ENCODE measurements at places on chromosomes 4 and X.

- DNase-seq, result peak; percentile 44
Measured at GRCh38 chrX:10177601-10178000, 20.8 kb downstream of the CLCN4 start.

- no peak for DNase-seq
Measured at GRCh38 chr4:32748498-32748897, 2028.3 kb downstream of the PCDH7 start.

DNA sequence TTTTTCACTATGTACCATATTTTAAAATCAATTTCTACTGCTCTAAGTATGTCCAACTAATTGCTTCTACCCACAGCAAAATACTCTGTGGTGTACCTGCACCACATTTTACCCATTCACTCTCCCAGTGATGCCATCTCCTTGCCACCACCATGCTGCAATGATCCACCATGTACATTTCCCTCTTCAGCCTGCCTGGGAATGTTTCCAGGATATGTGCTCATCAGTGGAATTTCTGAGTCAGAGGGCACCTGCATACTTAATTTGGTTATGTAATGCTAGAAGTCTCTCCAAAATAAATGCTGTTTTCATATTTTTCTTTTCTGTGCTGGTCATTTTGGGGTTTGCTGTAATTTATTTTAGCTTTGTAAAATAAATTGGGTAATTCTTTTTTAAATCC is 33.2 kb upstream of the OCIAD2 start:
- DNase-seq, result peak; percentile 83

GRCh38 chrX:27236681-27237080 is 226.5 kb downstream of the PPP4R3C start:
- no peak for DNase-seq

DNA sequence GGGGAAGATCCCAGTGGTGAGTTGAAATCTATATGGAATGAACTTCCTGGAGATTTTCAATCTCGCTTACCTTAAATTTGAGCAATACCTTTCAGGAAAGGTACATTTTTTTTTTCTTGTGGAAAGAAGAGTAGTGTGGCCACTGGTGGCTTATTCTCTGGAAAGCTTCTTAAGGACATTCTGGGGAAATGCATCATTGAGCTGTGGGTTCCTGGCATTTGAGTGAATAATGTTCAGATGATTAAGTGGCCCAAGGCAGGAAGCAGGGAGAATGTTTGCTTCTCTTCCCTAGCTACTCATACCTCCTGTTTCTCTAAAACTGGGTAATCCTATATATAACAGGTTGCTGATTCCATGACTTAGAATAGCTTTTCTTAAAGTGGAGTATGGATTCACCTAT is 31.8 kb downstream of the STAG2 start:
- DNase-seq, result peak; percentile 82

- no peak for DNase-seq
Measured at GRCh38 chr4:39295784-39296183, 70.4 kb downstream of the RFC1 start.

GRCh38 chr4:36394352-36394903 is 113.0 kb downstream of the DTHD1 start:
- DNase-seq, result no peak

DNA sequence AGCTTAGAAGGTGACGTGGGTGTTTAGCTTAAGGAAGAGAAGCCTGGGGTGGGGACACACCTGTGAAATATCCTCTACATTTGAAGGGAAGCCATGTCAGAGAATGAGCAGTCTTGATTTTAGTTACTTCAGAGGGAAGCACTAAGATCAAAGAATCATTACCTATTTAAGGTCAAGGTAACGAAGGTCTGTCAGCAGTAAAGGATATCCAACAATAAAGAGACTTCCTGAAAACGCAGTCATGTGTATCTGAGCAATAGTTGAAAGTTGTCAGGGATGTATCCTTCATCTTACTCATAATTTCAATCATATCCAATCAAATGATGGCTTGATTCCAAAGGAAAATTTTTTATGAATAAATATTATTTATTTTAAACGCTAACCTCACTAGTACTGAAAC is 33.5 kb downstream of the IGFBP7 start:
- DNase-seq, result no peak

GRCh38 chr4:110175634-110176033 is 22.8 kb downstream of the ELOVL6 start:
- peak; percentile 54 for DNase-seq

- DNase-seq, result peak; percentile 6
Measured at GRCh38 chrX:104253567-104254441, 929 bp downstream of the ESX1 start.

- DNase-seq, result peak; percentile 60
Measured at GRCh38 chr4:74537459-74537858, 92.5 kb downstream of the AREG start.

DNA sequence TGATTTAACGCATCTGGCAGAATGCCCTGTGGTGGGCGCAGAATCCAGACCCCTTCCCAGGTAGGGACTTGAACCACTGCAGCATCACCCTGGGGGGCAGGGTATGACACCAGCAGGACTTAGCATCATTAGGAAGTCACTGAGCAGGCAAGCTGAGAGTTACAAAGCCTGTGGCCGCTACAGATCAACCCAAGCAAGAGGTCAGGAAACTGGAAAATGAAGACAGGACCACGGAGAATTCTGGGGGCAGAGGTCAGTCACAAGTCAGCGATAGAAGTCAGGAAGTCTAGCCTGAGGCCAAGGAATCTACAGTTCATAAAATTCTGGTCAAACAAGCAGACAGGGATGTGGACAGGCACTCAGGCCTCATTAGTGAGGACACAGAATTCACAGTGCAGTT is 108.4 kb downstream of the CHIC2 start:
- DNase-seq, result no peak

DNA sequence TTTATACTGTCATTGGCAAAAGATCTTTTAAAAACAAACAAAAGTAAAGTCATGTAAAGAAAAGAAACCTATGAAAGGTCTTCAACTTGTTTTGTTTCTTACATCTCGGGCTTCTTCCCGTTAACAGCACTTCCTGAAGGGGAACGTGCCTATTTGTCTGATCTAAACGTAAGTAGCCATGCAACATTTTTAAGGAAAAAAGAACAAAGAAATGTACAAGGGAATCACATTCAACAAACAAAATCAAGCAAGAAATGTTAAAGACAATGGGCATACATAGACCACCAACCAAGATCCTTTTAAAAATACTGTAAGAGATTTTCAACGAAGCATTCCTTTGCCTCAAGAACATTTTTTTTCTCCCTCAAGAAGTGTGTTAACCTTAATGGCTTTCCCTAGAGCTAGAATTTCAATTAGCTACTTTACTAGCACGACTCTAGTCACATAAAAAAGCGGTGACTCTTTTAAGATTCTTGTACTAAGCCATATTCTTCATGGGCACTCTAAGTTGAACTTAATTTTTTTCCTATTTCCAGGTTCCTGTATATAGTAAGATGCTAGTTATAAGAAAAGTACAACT is 112.0 kb upstream of the TTC29 start:
- peak; percentile 53 for DNase-seq

- peak; percentile 54 for DNase-seq
Measured at GRCh38 chr4:163554870-163555465, 60.5 kb downstream of the TMA16 start.

DNA sequence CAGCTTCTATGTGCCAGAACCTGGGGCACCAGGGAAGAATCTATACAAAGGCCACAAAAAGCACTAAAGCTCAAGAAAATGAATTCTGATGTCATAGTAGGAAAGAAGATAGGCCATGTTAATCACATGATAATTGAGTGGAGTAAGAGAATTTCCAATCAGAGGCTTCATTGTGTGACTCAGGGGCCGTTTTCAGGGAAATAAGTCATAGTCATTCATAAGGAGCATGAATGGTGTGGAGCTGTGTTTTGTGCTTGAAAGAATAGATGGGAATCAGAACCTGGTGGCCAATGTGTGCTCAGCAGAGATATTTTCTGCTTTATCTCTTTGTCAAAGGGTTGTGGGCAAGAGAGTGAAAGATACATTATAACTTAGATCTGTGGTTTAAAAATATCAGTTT is 102.4 kb upstream of the ZDHHC15 start:
- DNase-seq, result no peak

DNA sequence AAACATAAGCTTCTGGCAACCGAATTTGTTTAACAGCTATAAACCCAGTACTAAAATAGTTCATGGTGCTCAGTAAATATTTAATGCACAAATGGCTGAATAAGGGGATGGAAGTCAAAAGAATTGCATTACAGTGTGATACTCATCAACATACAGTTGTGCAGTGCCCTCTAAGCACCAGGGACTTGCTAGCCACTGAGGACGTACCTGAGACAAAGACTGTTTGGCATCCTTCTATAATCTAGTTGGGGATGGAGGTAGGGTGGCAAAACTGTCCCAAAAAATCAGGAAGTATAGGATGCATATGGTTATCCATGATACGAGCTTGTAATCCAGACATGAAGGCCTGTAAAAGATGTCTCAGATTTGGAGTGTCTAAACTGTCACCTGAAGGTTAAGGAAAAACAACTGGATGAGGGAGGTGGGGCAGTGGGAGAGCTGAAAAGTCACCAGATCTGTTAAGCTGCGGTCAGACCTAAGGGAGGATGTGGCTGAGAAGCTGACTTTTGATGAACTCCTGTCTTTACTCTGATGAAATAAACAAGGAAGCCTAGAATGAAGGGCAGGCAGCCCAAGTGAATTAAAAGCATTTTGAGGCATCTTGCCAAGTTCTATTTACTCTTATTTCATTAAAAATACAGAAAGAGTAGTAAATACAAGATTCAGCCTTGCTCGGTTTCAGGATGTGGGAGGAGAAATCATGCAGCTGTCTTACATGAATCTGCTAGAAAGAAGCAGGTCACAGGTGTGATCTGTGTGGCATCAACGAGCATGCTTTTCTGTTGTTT is 12.0 kb upstream of the CD38 start:
- DNase-seq, result no peak

DNA sequence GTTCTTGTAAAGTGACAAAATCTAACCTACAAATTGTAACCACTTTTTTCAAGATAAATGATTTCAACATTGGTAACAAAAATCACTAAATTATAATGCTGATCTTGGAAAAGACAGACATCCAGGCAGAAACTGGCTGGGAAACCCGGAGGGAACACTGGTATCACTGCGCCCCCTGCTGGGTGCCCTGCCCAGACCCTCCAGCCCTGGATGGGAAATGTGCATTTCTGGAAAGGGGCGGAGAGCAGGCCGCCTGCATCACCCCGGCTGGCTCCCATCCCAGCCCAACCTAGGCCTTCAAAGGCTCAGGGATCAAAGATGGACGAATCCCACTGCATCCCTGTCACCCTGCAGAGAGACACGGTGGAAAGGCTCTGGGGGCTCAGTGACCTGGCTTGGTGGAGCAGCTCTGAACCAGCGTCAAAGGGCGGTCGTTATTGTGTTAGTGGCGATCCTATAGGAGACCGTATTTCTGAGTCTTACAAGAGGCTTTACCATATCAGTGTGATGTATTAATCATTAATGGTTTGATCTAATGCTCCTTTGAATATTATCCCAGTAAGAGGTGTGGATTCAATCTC is 37.3 kb downstream of the ACOX3 start:
- peak; percentile 91 for DNase-seq

DNA sequence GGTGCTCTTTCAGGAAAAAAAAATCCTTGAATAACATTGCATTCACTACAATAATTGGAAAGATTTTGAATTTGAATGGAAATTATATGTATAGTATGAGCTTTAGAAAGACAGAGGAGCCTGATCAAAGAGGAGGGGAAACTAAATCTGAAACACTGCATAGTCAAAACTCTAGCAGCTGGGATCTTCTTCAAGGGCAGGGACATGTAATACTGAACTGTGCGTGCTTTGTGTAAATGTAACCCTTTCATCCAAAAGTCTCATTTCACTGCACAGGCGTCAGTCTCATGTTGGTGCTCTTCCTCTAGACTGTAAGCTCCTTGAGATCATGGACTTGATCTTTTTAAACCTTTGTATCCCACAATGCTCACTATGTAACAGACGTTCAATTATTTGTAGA is 212.0 kb upstream of the JADE1 start:
- no peak for DNase-seq

DNA sequence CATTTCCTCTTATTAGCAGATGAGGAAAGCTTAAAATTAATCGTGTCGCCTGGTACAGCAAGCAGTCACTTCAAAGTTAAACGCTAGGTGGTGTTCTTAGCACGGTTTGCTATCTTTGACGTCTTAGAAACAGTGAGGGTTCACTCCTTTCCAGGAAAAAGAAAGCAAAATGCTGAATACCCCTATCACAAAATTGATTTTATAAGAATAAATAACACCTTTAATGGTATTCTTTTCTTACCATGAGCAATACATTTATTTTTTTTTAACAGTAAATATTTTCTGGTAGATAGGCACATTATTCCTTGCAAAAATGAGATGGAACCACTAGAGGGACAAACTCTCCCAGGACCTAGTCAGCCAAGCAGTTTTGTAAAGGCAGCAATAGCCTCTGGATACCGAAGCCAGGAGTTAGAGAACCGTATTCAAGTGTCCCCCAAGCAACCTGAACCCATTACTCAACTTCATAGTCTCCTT is 153.9 kb downstream of the KDR start:
- peak; percentile 72 for DNase-seq

GRCh38 chr4:112076919-112077608 is 68.2 kb upstream of the FAM241A start:
- no peak for DNase-seq

- DNase-seq, result peak; percentile 72
Measured at GRCh38 chr4:122744229-122744628, 11.7 kb downstream of the BBS12 start.

- no peak for DNase-seq
Measured at GRCh38 chr4:182343453-182343852, 100.3 kb downstream of the TENM3 start.

DNA sequence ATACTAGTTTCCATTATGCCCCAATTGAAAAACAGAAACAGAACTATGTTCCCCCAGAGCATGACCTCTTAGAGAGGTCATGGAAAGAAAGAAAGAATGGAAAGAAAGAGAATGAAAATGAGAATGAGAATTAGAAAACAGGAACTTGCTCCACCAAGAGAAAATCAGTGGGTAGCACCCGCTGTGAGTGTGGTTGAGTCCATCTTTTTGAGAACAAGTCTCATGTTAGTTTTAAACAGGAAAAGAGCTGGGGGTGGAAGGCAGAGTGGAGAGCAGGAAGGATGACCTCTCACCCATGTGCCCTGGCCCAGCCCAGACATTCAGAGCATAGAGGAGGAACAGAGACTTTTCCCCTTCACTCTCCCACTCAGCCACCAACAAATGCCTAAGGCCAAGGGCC is 4.9 kb downstream of the GSX2 start:
- no peak for DNase-seq

- DNase-seq, result peak; percentile 43
Measured at GRCh38 chr4:82899374-82900065, 1.0 kb upstream of the THAP9 start.

DNA sequence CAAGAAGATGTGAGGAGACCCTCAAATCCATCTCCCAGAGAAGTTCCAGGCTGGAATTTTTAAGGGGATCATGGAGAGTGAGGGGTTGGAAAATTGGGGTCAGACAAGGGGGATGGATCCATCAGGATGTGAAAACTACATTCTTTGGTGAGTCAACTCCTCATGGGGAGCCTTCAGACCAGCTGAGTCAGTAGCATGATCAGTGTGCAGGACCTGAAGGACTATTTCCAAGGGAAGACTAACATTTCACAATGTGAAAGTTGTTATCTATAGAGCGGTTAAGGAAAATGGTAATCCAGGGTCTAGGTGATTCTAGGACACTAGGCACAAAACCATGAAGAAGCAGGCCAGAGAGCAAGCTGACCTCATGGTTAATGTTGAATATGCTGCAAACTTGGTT is 38.6 kb upstream of the CEP135 start:
- peak; percentile 63 for DNase-seq
